ENCODE measurements at places on chromosomes 13 and 19.

GRCh38 chr19:1213391-1214286 is 8.1 kb downstream of the STK11 start:
- peak; percentile 84 for DNase-seq

DNA sequence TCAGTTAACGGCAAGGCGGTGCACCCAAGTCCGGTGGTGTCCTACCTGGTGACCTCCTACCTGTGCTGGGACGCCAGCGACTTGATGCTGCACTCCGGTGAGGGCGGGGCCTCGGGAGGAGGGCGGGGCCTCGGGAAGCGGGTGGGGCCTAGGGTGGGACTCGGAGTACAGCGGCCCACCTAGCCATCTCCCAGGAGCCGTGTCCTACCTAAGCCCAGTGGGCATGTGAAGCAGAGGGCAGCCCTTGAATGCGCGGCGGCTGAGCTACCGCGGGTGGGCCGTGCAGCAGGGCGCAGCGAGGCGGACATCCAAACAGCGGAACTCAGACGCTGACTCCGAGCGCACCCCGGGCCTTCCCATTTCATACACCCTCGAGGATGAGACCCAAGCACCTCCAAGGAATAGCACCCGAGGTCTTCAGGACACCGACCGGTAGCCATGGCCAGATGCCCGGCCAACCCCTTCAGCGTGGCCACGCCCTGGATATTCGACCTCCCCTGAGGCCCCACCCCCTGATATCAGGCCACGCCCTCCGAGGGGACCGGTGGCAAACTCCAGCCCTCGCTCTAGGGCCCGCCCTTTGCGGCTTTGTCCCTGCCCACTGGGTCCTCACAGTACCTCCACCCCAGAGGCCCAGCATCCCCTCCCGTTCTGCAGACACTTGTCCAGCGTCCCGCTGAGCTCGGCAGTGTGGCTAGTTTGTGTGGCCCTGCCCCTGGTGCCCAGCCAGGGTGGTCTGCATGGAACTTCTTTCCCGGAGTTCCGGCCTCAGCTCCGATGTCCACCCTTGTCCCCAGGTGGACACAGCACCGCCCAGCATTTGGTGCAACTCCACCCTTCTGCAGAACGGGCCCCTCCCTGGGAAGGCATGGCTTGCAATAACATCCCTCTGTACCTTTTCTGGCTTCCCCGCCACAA is 5.4 kb downstream of the KLK1 start:
- DNase-seq, result no peak

- DNase-seq, result no peak
These were observed 5.4 kb downstream of the COL4A2 start for GRCh38 chr13:110312339-110313031.

- DNase-seq, result no peak
These were observed 1140.4 kb downstream of the EFNB2 start for GRCh38 chr13:105395041-105395440.

DNA sequence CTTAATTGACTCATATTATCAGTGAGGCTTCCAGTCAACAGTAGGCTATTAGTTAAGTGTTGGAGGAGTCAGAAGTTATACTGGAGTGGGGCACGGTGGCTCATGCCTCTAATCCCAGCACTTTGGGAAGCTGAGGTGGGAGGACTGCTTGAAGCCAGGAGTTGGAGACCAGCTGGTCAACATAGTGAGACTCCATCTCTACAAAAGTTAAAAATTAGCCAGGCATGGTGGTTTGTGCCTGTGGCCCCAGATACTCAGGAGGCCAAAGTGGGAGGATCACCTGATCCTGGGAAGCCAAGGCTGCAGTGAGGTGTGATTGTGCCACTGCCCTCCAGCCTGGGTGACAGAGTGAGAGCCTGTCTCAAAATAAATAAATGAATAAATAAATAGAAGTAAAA is 53.2 kb downstream of the COMP start:
- no peak for DNase-seq

- no peak for DNase-seq
These were observed 58.8 kb downstream of the RYR1 start for GRCh38 chr19:38492181-38492813.

GRCh38 chr13:110268061-110268460 is 38.9 kb downstream of the COL4A1 start:
- no peak for DNase-seq

GRCh38 chr19:2523630-2524311 is 47.8 kb downstream of the GADD45B start:
- no peak for DNase-seq

GRCh38 chr13:76503766-76504165 is 382.4 kb downstream of the KCTD12 start:
- DNase-seq, result no peak

DNA sequence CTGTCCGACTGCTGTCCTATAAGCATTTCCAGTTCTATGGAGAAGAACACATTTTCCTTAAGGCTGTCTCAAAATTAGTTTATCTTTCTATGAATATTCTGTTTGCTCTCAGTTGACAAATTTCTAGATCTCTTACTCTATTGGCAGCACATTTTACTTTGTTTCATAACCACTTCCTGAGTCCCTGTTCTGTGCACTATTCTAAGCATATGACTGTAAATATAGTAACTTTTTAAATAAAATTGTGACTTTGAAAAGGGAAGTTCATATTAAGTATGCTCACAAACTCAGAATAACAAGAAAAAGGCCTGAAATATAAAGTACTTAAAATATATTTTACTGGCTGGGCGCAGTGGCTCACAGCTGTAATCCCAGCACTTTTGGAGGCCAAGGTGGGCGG is 56.5 kb upstream of the HTR2A start:
- no peak for DNase-seq

GRCh38 chr19:22634450-22634827 is 315 bp downstream of the ZNF492 start:
- DNase-seq, result no peak

DNA sequence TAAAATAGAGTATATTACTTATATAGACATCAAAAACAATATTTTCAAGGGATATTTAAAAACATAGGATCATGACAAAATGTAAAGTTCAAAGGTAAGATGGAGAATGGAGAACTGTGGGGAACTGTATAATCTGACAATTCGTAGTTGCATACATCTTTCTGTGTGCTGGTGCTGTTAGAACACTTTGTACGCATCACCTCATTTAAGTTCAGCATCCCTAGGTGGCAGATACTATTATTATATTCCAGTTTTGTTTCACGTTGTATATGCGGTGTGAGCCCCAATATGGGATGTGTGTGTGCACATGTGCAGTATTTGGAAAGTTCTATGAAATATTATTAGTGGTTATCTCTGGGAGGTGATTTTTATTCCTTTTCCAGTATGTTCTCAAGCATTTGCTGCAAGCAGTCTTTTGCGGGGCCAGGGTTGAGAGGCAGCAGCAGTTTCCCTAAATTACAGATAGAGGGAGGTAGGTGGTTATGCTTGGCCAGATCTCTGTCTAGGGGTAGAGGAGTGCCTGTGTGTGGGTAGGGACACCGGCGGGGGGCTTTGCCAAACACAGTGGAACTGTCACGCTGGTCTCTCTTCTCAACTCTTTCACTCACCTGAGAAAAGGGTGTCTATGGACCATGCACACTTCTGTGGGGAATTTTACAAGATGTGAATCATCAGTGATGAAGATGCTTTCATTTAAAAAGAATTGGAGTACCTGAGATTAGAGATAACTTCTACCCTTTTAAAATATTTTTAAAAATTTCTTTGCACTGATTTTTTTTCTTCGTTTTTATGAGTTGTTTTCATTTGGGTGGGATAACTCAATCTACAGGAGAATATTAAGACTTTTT is 55.6 kb upstream of the ALOX5AP start:
- no peak for DNase-seq

- DNase-seq, result no peak
These were observed 11.8 kb downstream of the USPL1 start for GRCh38 chr13:30629527-30629926.
